ENCODE measurements at places on chromosomes 6 and 20.
A peak's percentile ranks its signal among the peaks of the same experiment; 100 is the strongest.

DNA sequence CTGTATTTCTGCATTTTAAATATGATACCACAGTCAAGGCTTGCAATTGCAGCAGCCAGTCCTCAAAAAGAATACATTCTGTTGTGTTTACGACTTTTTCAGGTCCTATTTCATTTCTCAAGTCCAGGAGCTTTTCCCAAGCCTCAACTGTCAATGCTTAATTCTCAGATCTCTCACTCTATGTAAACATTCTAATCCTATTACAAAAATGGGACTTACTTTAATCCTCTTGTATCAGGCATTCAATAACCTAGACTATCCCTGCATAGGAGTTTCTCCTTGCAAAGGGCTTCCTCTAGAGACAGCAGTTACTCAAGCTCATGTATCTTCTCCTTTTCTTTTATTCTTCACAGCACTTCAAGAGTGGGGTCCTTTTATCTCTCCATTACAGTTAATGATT lies 1293.0 kb downstream of the GRIK2 start:
- DNase-seq: no peak

DNA sequence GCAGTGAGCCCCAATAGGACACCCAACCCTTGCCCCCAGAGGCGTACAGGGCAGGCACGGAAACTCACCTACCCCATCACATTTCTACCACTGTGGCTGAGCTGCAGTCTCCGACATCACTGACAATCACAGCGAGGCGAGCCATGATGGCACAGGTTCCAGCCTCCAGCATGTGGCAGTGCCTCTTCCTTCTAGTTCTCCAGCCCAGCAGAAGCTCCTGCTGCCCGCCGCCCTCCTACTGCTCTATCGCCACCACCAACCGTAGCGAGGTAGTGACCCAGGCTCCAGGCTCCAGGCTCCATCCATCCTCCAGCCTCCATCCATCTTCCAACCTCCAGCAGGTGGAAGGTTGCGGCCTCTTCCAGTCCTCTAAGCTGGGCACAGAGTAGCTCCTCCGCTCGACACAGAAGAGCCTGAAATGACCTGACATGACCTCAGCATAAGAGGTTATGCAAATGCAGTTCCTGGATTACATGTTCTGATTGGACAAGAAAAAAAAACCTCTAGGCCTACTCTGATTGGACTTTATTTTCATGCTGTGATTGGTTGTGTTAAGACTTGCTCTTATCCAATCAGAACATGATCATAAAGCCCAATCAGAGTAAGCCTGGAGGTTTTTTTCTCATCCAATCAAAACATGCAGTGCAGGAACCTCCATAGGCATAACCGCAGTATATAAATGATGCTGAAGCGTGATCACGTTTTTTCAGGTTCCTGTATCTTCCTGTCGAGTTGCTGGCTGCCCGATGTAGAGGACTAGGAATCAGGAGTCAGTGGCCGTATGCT lies 438.9 kb upstream of the ZNF337 start:
- DNase-seq: peak; percentile 79

- DNase-seq: no peak
These were observed 101.8 kb upstream of the NHSL1 start for GRCh38 chr6:138601128-138601527.

DNA sequence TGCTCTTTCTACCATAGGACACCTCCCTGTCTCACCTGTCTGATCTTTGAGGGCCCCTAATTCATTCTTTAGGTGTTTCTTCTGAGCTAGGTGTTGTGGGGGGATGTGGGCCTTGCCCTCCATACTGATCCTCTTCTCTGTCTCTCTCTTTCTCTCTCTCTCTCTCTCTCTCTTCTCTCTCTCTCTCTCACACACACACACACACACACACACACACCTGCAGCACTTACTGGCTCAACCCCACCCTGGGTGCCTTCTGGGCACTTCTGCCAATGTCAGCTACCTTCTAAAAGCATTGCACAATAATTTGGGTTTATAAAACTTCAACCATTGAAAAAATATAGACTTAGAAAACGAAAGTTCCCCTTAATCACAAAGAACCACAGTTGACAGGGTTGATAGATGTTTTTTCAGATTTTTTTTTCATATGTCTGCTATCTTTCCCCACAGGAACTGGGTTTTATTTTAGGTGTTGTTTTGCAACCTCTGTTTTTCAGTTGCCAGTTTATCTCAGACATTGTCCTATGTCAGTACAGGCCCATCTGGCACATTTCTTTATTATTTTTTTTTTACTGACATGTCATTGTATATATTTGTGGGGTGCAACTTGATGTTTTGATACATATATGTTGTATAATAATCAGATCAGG lies 28.1 kb downstream of the PKIG start:
- DNase-seq: no peak

GRCh38 chr6:14476793-14477531 lies 359.4 kb downstream of the CD83 start:
- DNase-seq: no peak

DNA sequence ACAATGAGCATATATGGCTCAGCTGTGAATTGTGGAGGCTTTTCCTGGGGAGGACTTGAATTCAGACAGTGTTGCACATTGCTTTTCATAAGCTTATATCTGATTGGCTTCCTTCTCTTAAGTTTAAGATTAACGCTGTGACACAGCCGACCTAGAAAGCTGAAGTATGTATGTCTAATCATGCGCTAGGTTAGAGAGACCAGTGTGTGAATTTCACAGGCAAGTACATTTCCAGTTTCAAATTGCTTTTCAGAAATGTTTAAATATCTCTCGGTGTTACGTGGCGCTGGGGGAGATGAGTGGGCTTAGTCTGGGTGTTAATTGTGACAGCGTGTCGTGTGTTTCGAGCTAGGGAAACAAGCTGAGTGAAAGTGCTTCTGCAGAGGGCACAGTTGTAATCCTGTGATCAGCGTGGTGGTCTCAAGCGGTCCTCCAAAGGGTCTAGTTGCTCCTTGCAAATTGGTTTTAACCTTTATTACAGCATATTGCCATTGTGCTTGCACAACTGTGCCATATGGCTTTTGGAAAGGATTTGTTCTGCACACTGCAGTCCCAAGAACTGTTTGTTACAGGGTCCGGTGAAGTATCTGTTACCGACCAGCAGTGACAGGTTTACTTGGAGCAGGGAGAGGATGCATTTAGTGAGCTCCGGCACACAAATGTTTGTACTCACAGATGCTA lies 166.6 kb downstream of the SASH1 start:
- no peak for DNase-seq

GRCh38 chr6:106163966-106164877 lies 78.1 kb downstream of the PRDM1 start:
- DNase-seq: no peak

GRCh38 chr20:33005132-33005566 lies 916 bp upstream of the SUN5 start:
- DNase-seq: no peak

DNA sequence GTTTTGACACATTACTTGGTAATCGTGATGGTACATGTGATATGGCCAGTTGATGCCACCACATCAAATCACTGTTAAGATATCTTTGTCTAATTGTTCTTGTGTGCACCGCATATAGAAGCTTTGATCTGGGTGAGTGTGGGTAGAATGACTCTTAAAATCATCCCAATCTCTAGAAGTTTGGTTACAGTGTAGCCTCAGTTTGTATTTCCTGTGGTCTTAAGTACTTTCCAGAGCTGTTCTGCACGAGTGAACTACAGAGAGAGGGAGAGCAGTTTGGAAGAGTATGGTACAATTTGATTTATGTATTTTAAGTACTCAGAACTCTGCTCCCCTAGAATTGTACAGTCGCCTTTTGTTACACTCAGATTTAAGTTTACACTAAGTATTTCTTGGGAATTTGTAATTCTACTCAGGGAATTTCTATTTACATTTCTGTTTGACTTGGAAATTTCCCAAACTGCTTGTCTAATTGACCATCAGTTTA lies 37.5 kb downstream of the SNX9 start:
- no peak for DNase-seq

GRCh38 chr6:85428486-85428885 lies 21.4 kb upstream of the NT5E start:
- DNase-seq: no peak

- no peak for DNase-seq
These were observed 8.5 kb downstream of the TMEM242 start for GRCh38 chr6:157314705-157315321.

DNA sequence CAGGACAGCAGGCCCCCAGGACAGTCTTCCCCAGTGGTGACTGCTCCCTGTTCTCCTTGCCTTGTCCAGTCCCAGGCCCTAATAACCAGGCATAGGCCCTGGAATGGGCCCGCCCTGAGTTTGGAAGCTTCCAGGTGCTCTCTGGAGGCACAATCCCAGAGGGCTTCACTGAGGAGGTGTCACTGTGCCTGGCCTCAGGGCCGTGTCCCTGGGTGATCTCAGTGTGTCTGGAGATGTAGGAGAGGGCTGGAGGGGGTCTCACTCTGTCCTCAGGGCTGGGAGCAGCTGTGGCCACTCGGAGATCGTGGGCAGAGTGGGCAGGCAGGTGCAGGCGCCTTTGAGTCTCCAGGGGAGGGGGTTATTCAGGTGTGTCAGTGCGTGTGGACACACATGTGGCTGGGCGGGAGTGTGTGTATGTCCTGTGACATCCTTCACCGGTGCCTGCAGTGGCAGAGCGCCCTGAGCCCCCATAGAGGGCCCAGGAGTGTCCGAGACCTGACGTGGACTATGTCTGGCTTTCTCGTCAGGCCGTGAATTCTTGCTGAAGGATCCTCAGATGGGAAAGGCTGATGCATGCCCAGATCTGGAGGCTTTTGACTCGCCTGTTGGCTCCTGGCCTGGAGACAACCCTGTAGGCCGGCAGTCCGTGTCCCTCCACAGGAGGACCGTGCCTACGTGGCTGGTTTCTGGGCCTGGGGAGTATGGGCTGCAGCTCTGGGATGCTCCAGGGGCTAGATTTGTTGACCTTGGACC lies 5.5 kb upstream of the NPBWR2 start:
- DNase-seq: no peak

GRCh38 chr6:152605941-152606340 lies 31.2 kb downstream of the SYNE1 start:
- no peak for DNase-seq

GRCh38 chr20:37579106-37579505 lies 51.4 kb upstream of the BLCAP start:
- no peak for DNase-seq

- no peak for DNase-seq
These were observed 33.3 kb downstream of the PDRG1 start for GRCh38 chr20:31918466-31919105.
